ENCODE measurements at places on chromosomes 4 and X.

GRCh38 chr4:7393601-7394575, 40.8 kb downstream of the PSAPL1 start:
- no peak for ATAC-seq

- ATAC-seq, result peak; percentile 68
Measured at GRCh38 chr4:7192252-7193029, at the start of gene SORCS2. Gene SORCS2 (plus strand): TSS chr4:7192538.

DNA sequence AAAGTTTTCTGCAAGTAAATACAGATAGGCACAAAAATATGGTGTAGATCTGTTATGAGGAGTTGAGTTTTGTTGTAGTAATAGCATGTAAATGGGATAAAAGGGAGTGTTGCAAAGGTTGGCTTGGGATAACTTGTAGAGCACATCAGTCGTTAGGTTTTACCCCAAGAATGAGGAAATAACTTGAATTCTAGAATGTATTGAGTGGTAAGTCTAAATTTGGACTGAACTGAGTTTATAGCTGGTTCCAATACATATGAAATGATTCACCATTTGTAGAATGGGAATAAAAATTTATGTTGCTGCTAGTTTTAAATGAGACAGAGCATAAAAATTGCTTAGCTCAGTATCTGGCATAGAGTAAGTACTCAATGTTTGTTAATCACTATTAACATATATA, 719.2 kb downstream of the FSTL5 start:
- ATAC-seq, result no peak

DNA sequence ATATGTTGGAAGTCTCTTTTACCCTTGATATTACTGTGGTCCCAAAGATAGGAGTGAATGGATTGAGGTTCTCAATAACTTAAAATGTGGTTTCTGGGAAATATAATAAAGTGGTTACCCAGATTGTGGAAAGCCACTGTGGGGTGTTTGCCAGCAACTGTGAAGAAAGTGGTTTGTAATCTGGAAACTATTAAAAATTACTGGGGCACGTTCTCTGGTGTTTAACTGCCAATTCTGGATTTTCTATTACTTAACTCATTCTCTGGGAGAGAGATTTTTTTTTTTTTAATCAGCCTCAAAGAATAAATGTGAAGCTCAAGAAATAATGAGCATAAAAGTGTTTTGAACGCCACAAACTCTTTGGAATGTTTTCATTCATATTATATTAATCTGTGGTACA, 4.9 kb upstream of the CXCL6 start:
- ATAC-seq, result no peak

DNA sequence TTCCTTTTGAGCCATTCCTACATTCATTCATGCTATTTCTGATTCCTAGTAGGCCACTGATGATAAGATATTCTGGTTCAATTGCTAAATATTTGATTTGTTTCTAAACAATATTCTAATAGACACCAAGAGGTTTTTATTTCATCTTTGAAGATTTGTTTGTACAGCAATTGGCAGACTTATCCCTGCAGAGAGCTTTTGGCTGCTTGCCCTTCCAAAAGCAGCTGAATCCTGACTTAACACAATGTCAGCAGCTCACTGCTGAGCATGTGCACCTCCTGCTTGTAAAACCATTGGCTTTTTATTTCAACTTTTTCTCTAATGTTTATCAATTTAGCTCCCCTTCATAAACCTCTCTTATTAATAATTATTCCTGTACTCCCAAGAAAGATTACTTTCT, 45.3 kb downstream of the MMRN1 start:
- ATAC-seq, result no peak

DNA sequence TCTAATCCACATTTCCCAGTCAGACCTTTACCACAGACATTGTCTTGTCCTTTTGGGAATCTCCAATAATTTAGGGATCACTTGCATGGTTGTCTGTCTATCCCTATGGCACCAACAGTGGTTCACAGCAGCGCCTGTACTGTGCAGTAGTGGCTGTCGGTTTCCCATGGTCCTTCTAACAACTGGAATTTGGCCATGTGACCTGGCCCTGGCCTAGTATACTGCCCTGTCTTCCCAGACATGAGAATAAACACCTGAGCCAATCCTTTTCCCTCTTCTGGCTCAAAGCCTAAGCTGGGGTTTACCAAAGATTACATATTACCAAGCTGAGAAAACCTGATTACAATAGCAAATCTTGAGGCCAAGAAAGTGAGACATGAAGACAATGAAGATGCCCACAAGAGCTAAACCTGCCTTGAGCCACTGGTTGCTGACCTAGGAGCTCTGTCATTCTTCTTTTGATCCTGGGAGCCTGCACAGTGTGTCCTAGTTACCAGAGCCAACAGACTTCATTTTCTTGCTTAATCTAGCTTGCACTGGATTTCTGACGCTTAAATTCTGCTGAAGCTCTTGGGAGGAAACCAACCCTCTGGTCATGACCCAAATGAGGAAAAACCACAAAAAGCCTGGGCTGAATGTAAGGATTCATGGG, 92.1 kb downstream of the SCD5 start:
- no peak for ATAC-seq

DNA sequence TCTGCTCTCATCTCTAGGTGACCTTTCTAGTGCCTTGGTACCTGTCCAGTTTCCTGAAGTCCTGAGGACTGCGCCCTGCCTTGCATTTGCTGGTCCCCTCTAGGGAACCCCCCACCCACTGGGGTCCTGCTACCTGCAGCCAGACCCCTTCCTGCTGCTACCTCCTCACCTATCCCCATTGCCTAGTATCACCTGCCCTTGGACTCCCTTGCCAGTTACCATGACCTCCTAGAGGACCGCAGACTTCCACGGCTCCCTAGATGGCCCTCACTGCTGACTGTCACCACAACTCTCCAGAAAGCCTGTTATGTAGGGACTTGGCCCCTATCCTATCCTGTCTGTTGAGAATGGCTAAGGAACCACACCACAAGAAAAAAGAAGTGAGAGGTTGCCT, 166.6 kb downstream of the EFNB1 start:
- ATAC-seq, result no peak

DNA sequence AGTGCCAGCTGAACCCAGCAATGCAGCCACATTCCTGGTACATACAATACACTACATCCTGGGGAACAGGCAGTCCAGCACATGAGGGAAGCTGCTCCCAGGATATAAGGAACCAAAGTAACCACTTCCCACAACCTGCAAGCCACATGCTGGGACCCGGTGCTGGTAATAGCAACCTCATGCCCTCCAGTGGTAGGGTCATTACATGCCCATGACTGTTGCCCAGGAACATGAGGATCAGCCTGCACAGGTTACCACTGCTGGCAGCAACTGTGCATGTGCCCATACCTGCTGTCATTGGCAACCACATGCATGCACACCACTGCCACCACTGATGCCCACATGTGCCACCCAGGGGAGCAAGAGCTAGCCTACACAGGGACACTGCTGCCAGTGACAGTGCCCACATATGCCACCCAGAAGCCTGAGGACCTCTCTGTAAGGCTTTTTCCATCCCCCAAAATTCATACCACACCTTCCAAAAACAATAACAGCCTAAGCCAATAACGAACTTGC, 1982.5 kb downstream of the ARAP2 start:
- no peak for ATAC-seq

DNA sequence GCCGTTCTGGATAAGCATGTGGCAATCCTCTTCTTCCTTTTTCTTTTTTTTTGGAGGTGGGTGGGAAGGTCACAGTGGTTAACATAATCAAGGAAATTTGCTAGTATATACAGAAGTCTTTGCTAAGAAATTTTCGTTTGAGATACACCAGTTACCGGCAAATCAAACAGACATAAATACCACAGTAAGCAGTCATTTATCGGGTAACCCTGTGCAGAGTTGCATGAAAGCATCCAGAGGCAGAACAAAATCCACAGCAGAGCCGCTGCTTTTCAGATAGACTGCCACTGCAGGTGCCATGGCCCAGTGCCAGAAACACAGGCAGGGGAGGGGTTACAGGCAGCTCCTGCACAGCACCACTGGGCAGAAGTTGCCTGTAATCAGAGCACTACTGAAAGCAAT, 179.1 kb upstream of the MAB21L2 start:
- ATAC-seq, result no peak

DNA sequence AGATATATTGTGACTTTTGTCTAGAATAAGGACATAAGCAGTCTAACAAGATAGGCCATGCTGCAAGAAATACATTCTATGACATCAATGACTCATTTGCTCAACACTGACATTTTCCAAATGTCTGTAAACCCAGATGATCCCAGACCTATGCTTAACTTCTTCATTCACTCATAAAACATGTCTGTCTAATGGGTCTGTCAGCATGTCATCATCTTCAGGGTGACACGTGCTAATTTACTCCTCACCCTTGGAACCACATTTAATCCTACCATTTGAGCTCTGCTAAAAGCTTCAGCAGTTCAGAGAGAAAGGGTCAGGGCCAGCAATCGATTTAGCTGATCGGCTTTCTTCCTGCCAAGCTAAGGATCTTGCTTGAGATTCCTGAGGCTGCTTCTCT, 109.4 kb upstream of the MAP3K15 start:
- peak; percentile 10 for ATAC-seq

- ATAC-seq, result no peak
Measured at GRCh38 chr4:52555356-52555716, 103.8 kb downstream of the USP46 start.
